ENCODE measurements at places on chromosomes 3 and 15.

- DNase-seq = no peak
Observed at GRCh38 chr3:64398476-64398875, 173.2 kb upstream of the PRICKLE2 start.

DNA sequence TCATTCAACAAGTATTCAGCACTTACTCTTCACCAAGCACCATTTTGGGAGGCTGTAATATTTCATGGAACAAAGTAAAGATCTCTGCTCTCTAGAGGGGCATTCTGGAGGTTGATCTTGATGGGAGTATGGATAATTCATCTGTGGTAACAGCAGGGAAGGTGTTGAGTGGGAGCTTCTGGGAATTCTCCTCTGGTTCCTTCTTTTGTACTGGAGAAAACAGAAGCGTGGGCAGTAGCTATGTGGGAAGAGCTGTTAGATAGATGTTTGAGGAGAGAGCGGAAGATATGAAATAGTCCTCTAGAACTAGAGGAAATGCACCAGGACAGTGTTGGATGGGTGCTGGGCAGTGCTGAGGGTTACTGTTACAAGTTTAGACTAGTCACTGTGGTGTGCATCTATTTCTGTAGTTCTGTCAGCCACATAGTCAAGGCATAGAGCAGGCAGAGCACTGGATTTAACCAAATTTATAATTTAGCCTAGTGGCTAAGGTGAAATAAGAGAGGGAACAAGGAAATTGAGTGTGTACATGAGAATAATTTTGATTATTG is 9.6 kb downstream of the NMD3 start:
- no peak for DNase-seq

- DNase-seq = no peak
Observed at GRCh38 chr3:16063603-16064002, 110.9 kb upstream of the GALNT15 start.

- peak; percentile 35 for DNase-seq
Observed at GRCh38 chr3:121545049-121545573, 677 bp downstream of the POLQ start.

GRCh38 chr3:197854596-197855343 is 63.7 kb downstream of the LRCH3 start:
- DNase-seq = peak; percentile 90

DNA sequence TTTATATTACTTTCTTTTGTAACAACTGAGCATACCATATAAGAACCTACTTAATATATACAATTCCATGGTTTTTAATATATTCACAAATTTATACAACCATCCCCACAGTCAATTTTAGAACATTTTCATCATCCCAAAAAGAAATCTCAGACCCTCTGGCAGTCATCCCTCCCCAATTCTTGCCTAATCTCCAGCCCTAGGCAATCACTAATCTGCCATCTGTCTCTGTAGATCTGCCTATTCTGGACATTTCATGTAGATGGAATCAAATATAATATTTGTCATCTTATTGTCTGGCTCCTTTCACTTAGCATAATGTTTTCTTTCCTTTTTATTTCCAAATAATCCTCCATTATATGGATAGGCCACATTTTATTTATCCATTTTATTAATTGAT is 92.5 kb downstream of the LARS2 start:
- DNase-seq = no peak
